Dermis microvascular lymphatic vessel endothelial cell (primary cell): ENCODE measurements at places on chromosomes 2 and 18.

GRCh38 chr2:217228732-217229131 is 368.9 kb upstream of the TNP1 start:
- DNase-seq = no peak

GRCh38 chr2:38508311-38509039 is 94.3 kb downstream of the HNRNPLL start:
- peak; percentile 79 for DNase-seq

GRCh38 chr2:53969285-53969967 is 1.4 kb downstream of the PSME4 start:
- DNase-seq = peak; percentile 92

- no peak for DNase-seq
Observed at GRCh38 chr2:168830958-168831357, 28.5 kb downstream of the NOSTRIN start.

DNA sequence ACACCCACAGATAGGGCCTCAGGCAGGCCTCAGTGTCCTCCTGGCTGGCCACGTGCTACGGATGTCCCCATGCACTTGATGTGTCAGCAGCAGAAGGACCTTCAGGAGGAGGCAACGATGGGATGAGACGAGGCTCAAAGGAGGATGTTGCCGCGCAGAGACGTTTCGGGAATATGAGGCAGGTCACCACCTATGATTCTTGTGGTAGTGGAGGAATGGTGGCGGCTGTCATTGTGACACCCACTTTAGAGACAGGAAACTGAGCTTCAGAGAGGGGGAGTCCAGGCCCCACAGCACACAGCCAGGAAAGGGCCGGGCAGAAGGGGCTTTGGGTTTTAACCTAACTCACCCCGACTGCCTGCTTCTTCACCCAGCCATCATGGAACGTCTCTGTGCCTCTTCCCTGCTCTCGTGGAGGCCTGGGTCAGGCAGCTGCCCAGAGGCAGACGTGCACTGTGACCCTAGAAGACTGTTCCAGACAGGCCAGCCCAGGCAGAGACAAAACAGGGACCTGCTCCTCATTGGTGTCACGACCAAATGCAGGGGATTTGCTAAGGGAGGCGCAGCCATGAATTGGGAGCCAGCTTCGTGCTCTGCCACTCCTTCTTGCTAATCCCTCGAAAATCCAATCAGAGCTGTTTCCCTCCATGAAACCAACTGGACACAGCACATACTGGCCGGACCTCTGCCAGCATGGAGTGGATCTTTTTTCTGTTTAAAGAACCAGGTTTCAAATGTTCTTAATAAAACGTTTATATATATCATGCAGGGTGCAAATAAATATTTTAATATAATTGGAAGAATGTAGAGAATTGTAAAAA is 169.2 kb downstream of the ASB1 start:
- no peak for DNase-seq

- DNase-seq = no peak
Observed at GRCh38 chr18:57797209-57797651, 5.9 kb downstream of the ATP8B1 start.

- no peak for DNase-seq
Observed at GRCh38 chr2:170143045-170143717, 34.8 kb upstream of the MYO3B start.

GRCh38 chr18:37251679-37252078 is 313.9 kb downstream of the CELF4 start:
- no peak for DNase-seq

DNA sequence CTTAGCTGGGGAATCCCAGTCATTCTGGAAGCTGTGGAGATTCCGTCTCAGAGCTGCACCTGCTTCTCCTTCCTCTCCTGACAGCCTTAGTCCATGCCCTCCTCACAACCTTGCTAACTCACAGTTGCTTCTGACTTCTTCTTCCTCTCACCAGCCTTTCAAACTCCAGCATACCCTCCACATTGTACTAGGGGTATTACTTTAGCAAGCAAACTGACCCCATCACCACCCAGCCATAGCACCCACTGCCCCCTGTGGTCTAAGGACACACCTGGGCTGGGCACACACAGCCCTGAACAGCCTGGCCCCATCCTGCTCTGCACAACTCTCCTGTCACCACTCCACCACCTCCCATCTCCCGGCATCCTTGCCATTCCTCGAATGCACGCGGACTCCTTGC is 208.2 kb downstream of the FBXO15 start:
- no peak for DNase-seq

DNA sequence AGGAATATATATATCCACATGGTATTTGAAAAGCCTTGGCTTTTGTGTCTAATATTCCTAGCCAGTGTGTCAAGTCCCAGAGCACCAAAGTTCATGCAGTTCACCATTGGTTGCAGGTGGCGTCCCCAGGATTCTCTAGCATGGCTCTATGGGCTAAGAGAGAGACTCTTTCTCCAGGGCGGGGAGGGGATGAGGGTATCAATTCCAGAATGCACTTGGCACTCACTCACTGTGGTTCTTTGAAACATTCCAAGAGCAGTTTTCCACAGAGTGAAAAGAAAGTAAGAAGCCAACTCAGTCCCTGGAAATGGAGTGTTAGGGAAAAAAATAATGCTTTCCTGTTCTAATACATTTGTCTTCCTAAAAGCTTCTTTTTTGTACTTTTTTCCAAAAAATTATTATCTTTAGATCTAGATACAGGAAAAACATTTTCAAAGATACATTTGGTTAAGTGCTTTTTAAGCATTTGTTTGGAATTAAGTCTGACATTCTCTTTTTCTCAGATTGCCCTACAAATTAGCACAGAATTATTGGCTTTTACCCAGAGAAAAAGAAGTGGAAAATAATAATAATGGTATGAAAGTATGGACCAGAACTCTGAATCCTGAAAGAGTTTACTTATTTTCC is 239.9 kb downstream of the PAX3 start:
- no peak for DNase-seq

GRCh38 chr2:80377071-80377470 is 72.5 kb upstream of the LRRTM1 start:
- no peak for DNase-seq

DNA sequence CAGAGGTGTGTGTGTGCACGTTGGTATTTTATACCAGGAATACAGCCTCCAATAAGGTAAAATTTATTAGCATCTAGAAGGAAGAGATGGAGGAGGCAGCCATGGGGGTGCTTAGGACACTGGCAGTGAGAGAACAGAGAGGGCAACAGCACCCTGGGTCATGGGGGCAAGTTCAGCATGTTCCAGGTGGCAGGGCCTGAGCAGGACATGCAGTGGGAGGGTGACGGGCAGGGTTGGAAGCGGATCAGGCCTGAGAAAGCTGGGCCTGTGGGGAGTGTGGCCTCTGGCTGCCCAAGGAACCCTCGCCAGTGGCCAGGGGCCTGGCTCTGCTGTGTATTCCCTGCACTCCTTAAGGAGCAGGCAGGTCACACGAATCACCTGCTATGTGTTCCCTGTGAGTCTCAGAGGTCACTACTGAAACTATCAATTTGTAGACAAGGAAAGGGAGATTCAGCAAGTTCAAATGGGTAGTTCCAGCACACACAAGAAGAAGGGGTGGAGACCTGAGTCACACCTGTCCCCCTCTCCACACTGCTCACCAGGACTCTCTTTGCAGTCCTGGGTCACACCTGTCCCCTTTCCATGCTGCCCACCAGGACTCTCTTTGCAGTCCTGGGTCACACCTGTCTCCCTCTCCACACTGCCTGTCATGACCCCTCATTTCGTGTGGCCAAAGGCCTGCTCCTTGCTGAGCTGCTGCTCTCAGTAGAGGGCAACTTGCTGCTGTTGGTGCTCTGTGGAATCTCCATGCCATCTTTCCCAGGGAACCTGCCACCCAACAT is 463.9 kb upstream of the HS6ST1 start:
- no peak for DNase-seq
